ENCODE measurements at places on chromosomes 5 and 9.

- no peak for DNase-seq
These were observed 389.1 kb downstream of the GADD45G start for GRCh38 chr9:89993678-89994630.

DNA sequence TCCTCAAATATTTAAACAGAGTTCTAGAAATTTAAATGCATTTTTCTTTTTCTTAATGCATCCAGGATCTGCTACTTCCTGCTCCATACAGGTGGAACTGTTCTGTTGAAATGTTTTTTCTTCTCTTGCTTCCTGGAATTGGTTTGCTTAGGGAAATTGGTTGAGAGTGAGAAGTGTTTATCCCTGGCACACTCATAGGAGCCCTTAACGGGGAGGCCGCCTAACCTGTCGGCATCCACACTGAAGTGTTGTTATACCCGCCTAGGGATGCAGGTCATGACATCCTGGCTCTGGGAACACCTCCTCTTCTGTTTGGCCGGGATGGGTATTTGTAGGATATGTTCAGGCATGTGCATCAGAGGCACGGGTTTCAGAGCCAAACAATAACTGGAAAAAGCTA lies 239.7 kb downstream of the GADD45G start:
- no peak for DNase-seq

DNA sequence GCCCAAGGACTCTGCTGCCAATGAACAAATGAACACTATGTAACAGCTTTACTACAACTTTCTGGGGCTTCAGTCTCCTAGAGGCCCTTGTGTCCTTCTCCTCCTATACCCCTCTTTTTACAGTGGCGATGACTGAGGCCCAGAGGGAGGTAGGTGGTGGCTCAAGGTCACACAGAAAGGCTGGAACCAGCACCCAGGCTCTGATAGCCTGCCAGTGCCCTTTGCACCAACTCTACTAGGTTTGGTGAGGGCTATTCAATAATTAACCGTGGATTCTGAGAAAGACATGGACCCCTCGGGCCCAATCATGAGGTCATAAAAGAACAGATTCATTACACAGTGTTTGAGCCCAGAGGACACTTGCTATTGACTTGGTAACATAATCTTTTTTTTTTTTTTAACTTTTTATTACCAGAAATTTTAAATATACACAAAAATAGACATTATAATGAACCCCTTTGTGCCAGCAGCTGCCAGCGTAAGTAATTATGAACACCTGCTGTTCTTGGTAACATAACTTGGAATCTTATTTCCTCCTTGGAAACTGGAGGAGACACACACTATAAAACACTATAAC lies 6.1 kb upstream of the ALDH1B1 start:
- DNase-seq, result no peak

DNA sequence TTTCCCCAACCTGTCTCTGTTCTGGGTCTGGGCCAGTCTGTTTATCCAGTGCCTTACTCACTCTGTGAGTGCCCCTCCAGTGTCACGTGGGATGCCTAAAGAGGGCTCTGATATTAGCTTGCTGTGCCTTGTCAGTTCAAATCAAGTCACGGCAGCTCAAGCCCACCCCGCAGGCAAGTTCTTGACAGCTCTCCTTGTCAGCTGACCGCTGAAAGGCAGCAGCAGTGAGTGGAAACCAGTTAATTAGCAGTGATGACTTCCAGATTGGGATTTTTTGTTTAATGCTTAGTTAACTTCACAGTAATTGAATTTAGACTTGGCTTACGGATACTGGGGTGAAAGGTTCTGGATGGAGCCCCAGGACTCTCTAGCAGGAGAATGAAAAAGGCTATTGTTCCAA lies 210.1 kb downstream of the PSAT1 start:
- DNase-seq, result no peak

DNA sequence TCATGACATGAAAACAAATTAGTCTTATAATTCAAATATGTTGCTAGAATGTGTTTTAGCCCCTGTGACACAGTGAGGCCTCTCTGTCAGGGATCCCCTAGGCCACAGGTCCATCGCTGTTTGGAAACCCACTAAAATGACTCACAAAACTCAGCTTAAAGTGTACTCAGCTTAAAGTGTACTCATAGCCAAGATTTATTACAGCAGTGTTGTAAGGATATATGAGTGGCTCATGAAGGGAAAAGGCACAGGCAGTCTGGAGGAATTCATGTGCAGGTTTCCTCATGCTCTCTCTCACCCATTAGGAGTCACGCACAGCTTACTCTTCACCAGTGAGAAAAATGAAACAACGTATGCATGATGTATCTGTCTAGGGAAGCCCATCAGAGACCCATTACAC lies 24.4 kb upstream of the TGFBI start:
- DNase-seq, result no peak

DNA sequence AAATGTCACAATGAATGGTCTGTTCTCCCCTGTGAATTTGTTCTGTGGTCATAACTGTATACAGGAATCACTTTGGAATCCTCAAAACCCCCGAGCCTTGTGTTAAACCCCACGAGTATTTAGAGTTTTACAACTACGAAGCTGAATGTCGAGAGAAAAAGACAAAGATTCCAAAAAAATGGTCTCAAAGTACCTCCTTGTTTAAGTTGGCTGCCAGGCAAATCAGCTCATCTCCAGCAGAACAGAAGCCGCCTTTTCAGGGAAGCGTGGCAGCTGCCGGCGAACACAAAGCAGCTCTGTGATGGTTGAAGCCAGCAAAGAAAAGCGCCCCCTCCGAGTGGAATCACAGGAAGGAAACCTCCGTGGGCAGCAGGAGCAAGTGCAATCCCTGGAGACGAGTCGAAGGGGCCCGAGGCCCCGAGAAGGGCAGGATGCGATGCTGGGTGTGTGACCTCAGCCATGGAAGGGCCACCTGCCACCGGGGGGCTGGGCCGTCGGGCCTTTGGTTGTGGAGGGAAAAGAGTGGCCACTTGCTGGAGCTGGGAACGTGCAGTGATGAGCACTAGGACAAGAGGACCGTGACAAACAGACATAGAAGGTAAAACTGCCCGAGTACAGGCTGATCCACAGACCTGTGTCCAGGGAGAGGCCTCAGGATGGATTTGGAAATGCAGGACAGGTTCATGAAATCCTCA lies 706.4 kb downstream of the SEMA5A start:
- DNase-seq, result no peak

GRCh38 chr5:180323941-180324600 lies 29.1 kb downstream of the GFPT2 start:
- no peak for DNase-seq

DNA sequence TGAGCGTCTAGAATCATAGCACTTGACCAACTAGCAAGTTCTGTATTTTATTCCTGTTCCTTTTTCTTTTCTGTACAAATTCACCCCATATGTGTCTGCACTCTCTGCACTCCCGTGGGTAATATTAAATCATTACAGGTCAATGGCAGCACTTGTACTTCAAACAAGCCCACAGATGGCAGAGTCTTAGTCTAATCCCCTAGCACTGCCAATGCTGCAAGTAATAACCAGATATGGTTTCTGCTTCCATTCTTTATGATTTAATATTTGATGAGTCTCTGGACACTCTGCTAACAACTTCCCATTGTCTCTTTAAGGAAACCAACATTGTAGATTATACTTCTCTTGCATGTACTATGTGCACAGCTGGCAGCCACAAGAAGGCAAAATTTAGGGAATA lies 343.8 kb upstream of the CHD1 start:
- no peak for DNase-seq

- no peak for DNase-seq
These were observed 10.7 kb downstream of the GAPT start for GRCh38 chr5:58501778-58502417.

- DNase-seq, result no peak
These were observed 64.2 kb downstream of the SGCD start for GRCh38 chr5:156391139-156391538.

DNA sequence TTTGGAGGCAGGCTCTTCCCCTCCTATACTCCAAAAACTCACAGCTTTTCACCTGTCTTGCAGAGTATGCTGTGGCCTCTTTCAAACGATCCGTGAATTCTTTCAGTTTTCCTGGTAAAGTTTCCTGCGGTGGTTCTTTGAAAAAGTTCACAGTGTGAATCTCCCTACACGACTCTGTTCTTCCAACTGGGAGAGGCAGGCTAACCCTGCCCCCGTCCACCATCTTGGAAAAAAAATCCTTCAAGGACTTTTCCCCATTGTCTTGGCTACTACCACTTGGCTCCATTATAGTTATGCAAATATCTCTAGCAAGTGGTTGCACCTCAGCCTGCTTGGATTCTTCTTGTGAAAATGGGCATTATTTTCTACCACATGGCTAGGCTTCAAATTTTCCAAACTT lies 382.6 kb downstream of the AGTPBP1 start:
- no peak for DNase-seq

DNA sequence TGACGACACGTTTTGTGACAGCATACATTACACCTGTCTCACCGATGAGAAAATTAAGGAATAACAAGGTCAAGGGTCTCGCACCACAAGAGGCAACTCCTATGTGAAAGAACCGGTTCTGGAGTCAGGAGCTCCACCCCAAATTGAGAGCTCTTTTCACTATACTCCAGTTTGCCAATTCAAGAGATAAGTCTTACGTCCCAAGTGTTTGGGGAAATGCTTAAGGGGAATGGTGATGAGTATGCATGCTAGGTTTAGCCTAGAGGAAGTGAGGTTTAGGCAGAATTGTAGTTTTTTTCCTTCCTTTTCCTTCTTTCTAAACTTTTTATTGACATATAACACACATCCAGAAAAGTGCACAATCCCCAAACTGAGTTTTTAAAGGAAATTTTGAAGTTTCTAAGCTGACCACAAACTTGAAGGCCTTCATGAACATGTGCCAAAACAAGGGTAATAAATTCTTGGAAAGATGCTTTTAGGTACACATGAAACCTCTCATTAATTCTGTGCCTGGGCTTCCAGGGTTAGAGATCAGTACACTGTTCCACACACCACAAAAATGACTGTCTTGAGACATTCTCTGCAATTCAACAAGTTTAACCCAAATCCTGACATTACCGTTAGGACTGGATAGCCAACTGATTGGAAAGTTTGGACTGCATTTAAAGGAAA lies 127.6 kb upstream of the SLC1A3 start:
- no peak for DNase-seq

DNA sequence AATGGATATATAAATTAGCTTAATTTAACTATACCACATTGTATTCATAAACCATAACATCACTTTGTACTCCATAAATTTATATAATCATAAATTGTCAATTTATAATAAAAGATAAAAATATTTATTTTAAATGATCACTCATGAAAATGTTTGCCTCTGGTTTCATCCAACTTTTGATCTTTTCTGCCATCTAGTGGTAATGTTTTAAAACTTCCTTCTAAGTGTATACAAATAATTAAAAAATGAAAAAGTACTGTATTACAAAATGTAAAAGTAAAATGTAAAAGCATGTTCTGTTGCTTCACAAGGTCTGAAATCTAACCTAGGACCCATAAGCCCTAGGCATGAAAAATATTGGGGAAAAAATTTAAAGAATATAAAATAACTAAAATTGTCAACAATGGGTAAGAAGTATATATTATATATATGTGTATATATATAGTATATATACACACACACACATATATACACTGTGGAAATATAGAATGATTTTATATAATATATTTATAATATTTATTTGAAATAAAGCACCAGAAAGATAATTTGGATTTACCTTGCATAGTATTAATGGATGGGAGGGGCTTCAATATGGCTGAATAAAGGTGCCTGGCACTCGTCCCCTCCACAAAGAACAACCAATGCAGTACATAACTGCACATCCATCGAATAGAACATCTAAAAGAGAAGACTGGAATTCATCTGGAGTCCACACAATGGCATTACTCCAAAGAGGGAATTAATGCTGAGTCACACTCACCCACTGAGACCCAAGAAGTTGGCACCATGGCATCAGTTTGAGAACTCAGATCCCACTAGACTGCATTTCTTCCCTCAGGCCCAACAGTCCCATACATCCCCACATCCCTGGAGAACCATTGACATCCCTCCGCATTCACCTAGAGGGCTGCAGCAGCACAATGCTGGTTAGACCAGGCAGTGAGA lies 32.5 kb downstream of the ANXA1 start:
- DNase-seq, result no peak

GRCh38 chr5:54772231-54772630 lies 213.2 kb downstream of the ESM1 start:
- DNase-seq, result no peak

GRCh38 chr5:69090158-69090557 lies 3.7 kb upstream of the SLC30A5 start:
- DNase-seq, result no peak

- DNase-seq, result no peak
These were observed 1227.7 kb upstream of the WWC1 start for GRCh38 chr5:167063788-167064187.

GRCh38 chr5:44807269-44807668 lies 1.5 kb upstream of the MRPS30 start:
- DNase-seq, result no peak

DNA sequence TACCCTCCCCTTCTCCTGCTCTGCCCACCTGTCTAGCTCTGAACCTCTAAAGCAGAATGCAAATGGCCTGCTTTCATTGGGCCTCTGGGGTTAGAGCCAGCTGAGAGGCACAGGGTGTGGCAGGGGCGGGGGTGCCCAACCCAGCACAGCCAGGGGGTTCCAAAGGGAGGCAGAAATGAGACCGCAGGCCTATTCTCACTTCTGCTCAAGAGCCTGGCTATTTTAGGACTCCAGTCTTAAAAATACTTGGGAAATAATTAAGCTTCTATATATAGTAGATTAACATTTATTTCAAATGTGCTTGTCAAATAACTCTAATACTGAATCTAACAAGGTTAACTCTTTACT lies 5.7 kb downstream of the QSOX2 start:
- DNase-seq, result no peak

DNA sequence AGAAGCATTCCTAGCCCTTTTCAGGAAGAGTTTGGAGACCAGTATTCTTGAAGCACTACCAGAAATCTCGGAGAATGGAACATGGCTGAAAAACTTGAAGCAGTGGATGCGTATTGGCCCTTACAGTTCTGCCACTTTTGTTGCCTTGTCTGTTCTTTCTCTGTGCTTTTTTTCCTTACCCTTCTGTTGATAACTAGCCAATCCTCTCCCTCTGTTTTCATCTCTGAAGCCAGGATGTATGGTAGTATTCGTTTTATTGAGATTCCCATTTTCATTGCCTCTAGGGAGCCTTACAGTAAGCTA lies 564 bp upstream of the CCNH start:
- no peak for DNase-seq

DNA sequence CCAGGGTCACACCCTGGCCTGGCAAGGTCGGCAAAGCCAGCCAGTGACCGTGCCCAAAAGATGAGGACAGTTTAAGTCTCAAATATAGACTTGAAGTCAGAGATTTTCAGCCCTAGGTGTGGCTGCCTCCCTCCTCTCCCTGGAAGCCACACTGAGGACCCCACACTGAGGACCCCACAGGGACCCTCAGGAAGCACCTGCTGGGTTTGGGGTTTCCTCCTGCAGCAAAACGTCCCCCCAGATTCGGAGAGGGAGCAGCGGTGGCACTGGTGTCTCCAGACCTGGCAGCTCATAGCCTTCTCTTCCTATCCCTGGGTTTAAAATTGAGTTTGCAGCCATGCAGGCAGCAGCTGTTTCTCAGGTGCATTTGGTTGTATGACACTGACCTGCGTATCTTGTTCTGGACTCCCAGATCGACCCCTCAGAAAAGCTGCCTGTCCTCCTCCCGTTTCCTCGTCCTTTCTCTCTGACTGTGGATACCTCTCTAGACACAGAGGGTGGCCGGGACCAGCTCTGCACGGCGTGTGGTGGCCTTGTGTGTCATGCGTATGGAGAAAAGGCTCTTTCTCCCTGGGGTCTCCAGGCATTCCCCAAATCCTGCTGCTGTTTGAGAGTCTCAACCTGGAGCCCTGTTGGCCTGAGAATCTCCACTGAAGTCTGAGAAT lies 36.6 kb downstream of the MRPL36 start:
- peak; percentile 3 for DNase-seq

- DNase-seq, result no peak
These were observed 36.2 kb upstream of the SLC6A3 start for GRCh38 chr5:1481266-1481958.

Measured in progenitor cell of endocrine pancreas (in vitro differentiated cells).